ENCODE measurements at places on chromosomes 16 and 17.

GRCh38 chr17:42017866-42018200 is 594 bp upstream of the DNAJC7 start:
- no peak for DNase-seq

DNA sequence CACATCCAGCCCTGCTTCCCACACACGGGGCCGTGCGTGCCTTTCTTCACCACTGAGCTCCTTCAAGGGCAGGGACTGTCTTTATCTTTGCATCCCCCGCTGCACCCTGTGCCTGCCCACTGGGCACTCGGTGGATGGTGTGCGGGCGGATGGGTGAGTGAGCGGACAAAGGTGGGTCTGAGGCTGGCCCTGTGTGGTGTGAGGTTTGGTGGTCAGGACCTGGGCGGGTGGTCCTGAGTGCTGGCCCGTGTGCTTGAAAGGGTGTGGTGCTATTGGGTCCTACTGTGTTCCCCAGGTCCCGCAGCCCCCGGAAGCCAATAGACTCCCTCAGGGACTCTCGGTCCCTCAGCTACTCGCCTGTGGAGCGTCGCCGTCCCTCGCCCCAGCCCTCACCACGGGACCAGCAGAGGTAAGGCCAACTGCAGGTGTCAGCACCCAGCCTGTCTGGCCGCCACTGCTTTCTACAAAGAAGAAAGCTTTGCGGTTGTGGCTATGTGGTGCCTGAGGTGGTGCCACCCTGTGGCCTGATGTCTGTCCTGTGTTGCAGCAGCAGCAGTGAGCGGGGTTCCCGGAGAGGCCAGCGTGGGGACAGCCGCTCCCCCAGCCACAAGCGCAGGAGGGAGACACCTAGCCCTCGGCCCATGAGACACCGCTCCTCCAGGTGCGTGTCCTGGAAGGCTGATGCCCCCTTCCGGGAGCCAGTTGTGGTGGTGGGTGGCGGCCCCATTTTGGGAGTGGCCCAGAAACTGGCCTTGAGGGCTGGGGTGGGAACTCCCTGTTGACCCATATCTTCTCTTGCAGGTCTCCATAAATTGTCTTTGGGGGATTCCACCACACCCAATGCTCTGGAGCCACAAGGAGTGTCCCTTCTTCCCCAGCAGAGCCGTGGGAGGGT is 6.8 kb downstream of the ELOB start:
- no peak for DNase-seq

GRCh38 chr17:81287152-81287551 is 8.0 kb downstream of the SLC38A10 start:
- no peak for DNase-seq

DNA sequence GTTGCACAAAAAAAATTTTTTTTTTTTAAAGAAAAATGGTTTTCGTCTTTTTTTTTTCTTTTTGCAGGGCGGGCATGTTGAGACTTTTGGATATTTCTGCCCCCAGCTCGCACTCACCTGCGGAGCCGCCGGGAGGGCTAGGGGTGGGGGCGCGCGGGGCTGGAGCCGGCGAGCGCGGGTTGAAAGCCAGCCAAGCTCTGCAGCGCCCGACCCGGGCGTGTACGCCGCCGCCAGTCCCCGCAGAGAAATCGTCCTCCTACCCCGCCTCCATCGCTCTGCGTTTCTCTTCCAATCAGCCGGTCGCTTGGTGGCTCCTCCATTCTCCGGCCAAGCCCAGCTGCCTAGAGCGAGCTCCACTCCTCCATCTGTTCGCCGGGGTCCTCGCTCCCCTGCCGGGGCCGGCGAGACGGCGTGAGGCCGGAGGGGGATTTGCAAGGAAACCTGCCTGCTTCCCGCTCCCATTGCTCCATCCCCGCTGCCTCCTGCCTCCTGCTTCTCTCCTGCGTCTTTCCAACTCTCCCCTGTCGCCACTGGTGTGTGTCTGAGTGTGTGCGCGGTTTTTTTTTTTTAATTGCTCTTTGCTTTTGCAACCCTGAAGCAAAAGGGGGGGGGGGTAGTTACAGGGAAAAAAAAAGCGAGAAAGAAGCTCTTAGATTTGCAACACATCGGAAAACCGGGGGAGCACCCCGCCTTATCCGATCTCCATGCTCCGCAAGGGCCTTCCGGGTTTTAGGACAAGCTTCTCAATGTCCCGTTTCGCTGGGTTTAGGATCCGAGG is 1.8 kb upstream of the UBTF start:
- no peak for DNase-seq

DNA sequence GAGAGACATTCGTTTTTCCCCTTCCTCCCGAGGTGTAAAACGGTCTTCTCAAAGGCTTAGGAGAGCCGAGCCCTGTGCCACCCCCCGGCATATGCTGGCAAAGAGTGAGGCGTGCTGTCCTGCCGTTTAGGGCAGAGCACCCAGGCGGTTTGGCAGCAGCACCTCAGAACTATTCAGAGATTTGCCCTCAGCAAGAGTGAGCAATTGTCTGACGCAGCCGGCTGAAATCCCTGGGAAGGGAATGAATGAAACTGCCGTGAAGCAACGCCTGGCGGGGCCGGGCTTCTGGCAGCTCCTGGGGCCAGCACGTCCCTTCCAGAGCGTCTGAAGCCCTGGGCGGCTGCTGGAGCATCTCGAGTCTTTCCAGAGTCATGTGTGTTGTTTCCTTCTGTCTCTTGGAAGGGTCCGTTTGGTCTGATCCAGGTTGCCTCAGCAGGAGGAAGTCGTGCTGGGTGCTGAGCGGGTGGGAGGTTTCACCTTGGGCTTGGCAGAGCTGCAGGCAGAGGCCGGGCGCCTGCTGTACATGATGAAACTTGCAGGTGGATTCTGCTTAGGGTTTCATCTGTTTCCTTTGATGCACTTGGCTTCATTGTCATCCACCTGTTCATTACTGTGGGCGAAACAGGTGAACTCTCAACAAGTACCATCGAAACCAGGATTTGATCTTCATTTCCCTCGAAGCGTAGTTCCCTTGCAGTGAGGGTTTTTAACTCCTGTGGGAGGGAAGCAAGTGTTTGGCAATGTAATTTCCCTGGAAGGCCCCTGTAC is 35.4 kb downstream of the TBCD start:
- no peak for DNase-seq

DNA sequence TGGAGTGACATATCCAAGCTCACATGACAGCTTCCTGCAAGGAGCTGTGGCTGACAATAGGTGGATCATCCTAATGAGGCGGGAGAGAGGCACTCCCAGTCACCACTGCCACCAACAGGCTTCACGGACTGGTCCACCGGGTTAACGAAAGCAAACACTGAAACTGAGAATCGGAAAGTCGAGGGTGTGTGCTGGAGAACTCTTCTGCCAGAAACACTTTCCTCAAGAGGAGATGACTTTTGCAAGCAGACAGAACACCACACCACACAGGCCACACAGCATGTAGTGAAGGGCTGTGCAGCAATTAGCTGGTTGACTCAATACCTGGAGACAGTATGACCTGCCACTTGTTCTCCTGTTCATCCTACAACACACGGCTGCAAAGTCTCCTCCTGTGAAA is 53.0 kb upstream of the DNAJA2 start:
- DNase-seq = no peak

GRCh38 chr16:49932434-49932833 is 76.5 kb upstream of the ZNF423 start:
- no peak for DNase-seq

DNA sequence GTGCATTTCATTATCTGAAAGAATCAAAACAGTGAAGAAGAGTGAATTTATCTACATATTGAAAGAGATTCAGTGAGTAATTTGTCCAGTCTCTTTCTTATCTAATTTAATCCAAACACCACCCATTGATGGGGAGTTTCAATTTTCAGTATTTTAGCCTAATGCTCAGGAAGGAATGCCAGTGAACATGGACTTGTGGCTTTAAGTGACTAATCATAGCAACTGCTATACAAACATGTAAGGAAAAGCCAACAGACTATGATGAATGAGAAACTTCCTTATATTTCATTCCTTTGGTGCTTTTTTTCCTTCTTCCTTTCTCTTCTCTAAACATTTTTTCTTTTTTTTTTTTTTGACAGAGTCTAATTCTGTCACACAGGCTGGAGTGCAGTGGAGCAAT is 885.8 kb downstream of the KCNJ2 start:
- DNase-seq = no peak

- DNase-seq = no peak
These were observed 23.5 kb downstream of the MYO19 start for GRCh38 chr17:36511216-36511615.

DNA sequence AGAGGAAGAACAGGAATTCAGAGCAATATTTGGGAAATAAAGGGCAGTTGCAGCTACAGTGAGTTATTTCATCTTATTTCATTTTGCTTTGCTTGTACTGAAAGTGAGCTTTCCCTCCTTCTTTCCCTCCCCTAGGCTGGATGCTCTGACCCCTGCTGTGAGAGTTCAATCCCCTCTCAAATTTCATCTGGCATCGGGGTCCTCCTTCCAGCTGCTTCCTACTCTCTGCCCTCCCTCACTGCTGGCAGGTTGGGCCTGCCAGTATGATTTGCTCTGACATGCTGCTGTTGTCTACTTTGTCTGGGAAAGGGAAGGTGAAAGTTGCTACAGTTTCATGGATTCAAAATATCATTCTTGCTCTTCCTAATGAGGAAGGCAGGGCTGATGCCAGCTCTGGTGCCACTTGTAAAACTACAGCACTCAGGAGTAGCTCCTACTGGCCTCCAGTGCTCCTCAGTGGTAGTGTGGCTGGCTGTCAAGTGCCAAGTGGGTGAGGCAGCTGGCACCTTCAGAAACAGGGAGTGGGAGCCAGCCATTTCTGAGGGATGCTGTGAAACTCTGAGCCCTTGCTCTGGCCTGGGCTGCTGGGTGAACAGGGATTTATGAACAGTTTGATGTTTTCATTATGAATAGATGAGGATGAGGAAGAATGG is 408.6 kb downstream of the HAPSTR1 start:
- DNase-seq = no peak

GRCh38 chr17:4523946-4524345 is 25.3 kb downstream of the SPNS2 start:
- DNase-seq = no peak

GRCh38 chr16:12293017-12293618 is 316.6 kb downstream of the SNX29 start:
- DNase-seq = no peak

GRCh38 chr16:54414671-54415070 is 128.1 kb upstream of the IRX3 start:
- DNase-seq = no peak

- no peak for DNase-seq
These were observed 1.4 kb downstream of the SYNRG start for GRCh38 chr17:37607637-37608331.

GRCh38 chr17:39551879-39552278 is 55.8 kb downstream of the NEUROD2 start:
- no peak for DNase-seq

DNA sequence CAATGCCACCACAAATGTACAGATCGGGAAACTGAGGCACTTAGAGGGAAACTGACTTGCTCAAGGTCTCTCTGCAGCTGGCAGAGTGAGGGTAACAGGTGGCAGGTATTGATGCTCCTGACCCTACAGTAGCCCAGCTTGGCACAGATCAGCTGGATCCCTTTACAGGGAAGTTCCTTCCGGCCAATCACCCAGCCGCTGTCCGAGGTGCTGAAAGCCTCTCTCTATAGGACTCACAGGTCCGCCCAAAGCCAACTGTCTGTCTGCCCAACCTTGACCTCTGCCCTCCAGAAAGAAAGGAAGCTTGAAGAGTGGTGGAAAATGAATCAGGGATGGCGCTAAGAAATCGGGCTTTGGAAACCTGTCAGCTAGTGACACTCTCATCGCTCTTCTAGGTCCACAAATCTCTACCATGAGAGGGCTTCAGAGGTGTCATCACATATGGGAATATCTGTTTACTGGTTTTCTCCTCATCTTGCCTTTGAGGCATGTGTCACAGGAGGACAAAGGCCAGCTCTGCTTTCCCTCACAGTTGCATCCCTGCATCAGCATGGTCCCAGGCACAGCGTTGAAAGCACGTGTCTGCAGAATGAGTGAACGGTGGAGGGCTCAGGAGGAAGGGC is 246.2 kb downstream of the KATNIP start:
- DNase-seq = peak; percentile 4

DNA sequence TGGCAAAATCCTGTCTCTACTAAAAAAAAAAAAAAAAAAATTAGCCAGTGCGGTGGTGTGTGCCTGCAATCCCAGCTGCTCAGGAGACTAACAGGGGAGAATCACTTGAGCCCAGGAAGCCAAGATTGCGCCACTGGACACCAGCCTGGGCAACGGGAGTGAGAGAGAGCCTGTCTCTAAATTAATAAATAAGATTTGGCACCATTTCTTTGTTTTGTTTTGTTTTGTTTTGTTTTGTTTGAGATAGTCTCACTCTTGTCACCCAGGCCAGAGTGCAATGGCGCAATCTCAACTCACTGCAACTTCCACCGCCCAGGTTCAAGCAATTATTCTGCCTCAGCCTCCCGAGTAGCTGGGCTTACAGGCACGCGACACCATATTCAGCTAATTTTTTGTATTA is 9.4 kb upstream of the GAST start:
- no peak for DNase-seq

GRCh38 chr17:2981325-2981724 is 82.1 kb downstream of the OR1D5 start:
- no peak for DNase-seq

DNA sequence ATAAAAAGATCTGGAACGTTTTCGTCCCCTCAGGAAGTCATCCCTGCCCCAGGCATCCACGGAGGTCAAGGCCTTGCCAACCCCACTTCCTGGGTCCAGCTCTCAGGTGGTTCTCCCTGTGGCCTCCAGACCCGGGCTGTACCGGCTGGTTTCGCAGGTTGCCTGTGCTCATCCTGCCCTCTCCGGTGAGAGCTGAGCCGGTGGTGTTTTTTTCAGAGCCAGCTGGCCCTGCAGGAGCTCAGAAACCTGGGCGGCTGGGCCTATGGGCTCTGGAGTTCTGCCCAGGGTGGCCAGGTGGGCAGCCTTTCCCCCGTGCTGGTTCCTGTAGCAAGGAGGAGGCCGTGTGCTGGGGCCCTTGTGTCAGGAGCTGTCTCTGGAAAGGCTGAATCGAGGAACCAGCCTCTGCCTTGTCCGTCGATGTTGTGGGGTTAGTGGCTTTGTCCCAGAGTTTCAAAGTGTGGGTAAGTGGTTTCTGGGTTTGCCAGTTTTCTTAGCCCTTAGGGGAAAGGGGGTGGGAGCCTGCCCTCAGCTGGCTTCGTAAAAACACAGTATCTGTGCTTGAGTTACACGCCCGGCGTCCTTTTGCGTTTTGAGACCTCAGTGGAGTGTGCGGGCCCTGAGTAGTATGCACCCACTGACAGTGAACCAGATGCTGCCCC is 23.6 kb downstream of the C16orf90 start:
- DNase-seq = no peak

All from fibroblast of skin of left quadriceps (primary cell).